ENCODE measurements at places on chromosomes 2 and 18.

- no peak for DNase-seq
These were observed 15.0 kb downstream of the ELAC1 start for GRCh38 chr18:50982802-50983179.

GRCh38 chr18:62186499-62186773 lies 420 bp downstream of the PIGN start:
- DNase-seq = peak; percentile 53

- DNase-seq = no peak
These were observed 656.1 kb downstream of the RNF144A start for GRCh38 chr2:7573166-7573825.

DNA sequence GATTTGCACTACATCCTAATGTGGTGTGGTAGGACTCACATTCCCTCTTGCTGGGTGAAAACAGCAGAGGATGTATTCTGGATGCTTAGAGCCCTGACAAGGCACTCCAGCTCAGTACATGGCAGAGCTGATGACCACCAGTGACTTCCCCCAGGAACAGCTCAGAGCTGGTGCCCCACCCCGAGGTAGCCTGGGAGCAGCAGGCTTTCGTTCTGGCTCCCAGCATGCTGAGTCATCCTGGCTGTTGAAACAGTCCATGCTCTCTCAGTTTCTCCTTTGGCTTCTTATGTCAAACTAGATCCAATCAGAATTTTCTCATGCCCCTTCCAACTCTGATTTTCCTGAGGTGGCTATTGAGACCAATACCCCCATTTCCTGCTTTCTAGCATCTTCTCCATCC lies 438.2 kb downstream of the NBAS start:
- DNase-seq = no peak

GRCh38 chr2:231378026-231378722 lies 17.3 kb upstream of the B3GNT7 start:
- DNase-seq = no peak

GRCh38 chr2:39682066-39682692 lies 16.5 kb downstream of the TMEM178A start:
- no peak for DNase-seq

- DNase-seq = no peak
These were observed 87.8 kb downstream of the KCTD1 start for GRCh38 chr18:26460449-26461091.

- no peak for DNase-seq
These were observed 24.8 kb downstream of the ATP9B start for GRCh38 chr18:79093986-79094385.

GRCh38 chr2:216618785-216619184 lies 14.4 kb upstream of the IGFBP2 start:
- DNase-seq = no peak

GRCh38 chr2:46499392-46499785 lies 20.0 kb downstream of the TMEM247 start:
- no peak for DNase-seq

- no peak for DNase-seq
These were observed 608.7 kb upstream of the REG3G start for GRCh38 chr2:78416625-78417300.

GRCh38 chr18:35927430-35927829 lies 45.0 kb upstream of the RMP24 start:
- no peak for DNase-seq

DNA sequence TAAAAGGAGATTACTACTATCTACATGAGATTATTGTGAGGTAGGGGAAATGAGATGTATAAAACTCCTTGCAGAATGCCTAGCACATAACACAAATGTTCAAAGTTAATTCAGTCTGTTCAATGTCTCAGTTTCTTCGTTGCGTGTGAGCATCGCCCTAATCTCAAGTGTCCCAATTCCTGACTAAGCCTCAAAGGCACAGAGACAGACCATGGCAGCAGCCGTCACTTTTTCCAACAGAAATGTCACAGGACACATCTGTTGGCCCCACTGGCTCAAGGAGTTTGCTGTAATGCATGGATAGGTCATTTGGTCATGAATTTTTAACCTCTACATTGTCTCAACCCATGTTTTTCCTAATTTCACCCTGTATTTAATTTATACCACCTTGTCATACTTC lies 75.3 kb downstream of the STK39 start:
- DNase-seq = no peak

DNA sequence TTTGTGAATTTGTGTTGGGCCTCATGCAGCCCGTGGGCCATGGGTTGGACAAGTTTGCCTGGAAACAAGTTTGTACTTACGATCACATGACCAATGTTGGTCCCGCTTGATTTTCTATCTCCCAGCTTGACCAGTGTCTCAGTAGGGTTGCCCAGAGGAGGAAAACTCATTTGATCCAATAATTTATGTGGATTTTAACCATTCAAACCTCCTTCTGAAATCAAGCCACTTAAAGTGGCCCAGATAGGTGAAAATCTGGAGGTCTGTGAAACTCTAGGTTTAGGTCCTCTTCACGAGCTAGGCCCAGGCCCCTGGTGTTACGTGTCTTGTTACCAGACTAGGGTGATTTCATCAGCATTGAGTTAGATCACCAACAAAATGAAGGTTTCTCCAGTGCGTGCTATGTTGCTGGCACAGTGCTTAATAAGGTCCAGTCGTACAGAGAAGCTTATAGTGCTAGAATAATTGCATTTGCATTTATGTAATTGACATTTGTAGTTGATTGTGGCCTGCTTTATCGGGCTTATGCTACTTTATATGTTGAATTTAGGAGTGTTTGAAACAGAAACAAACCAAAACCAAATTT lies 4.4 kb downstream of the ACTR2 start:
- DNase-seq = no peak

DNA sequence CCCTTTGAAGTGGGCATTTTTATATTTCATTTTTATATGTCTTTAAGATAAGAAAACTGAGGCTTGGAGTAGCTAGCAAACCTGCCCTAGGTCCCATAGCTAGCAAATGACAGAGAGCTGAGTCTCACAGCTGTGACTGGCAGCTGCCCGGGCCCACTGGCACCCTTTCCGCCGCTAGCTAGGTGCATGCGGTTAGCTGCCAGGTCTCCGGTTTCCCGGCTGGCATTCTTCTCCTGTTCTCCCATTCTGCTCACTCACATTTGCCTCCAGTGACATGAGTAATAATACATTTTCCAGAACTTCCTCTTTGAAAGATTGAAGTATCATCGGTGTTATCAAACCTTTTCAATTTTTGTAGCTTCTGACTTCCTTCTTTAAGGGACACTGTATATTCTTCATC lies 38.7 kb downstream of the MTCL1 start:
- DNase-seq = no peak

DNA sequence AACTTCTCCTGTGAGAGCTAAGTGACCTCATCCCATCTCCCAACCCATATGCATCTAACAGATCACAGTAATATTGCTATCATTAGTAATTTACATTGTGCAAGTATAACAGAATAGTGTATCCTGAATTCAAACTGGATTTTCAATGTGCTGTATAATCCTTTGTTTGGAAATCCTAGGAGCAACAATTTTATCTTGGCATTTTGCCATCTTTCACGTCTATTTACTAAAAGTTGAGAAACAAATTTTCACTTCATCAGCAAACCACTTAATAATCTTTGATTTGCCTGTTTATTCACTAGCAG lies 3.8 kb downstream of the HNRNPLL start:
- no peak for DNase-seq

DNA sequence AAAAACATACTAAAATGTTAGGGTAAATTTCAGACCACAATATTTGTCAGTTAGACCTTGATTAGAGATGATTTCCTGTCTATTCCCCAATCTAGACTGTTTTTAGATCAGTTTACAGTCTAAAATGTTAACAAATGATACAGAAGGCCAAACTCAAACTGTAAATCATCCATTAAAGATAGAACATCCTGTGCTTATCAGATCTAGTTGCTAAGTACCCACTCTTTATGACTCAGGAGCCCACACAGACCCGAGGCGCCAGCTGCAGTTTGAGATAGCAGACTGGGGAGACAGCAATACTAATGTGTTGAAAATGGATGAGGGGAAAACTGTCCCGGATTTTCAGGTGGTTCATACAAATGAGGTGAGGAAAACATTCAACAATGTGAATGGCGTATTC lies 113.3 kb downstream of the SCG2 start:
- DNase-seq = no peak

GRCh38 chr18:12238826-12239225 lies 15.3 kb upstream of the CIDEA start:
- DNase-seq = no peak

- no peak for DNase-seq
These were observed 17.2 kb downstream of the TET3 start for GRCh38 chr2:74001781-74002504.

DNA sequence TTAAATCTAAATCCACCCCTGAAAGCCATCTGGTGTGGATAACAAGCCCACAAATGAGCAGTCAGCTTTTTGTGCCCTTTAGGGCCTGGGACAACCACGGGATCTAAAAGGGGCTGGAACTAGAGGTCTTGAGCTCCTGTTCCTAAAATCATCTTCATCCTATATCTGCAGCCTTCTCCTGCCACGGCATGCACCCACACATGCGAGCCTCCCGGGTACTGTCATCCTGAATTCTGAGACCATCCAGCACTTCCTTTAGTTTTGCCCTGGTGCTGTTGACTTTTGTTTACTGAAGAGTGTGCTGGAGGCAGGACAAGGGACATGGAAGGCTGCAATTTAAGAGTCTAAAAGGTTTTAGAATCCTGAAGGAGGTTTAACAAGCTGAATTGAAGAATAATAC lies 183.2 kb downstream of the FAM210A start:
- DNase-seq = no peak

- no peak for DNase-seq
These were observed 53.8 kb downstream of the NTSR2 start for GRCh38 chr2:11616097-11616687.

DNA sequence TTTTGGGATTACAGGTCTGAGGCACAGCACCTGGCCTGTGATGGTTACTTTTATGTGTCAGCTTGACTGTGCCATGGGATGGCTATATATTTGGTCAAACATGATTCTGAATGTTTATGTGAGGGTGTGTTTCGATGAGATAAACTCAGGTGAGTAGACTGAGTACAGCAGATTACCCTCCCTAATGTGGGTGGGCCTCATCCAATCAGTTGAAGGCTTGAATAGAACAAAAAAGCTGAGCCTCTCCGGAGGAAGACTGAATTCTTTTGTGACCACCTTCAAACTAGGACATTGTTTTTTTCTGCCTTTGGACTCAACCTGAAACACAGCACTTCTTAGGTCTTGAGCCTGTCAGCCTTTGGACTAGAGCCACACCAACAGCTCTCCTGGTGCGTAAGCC lies 49.4 kb upstream of the FIGN start:
- DNase-seq = no peak

DNA sequence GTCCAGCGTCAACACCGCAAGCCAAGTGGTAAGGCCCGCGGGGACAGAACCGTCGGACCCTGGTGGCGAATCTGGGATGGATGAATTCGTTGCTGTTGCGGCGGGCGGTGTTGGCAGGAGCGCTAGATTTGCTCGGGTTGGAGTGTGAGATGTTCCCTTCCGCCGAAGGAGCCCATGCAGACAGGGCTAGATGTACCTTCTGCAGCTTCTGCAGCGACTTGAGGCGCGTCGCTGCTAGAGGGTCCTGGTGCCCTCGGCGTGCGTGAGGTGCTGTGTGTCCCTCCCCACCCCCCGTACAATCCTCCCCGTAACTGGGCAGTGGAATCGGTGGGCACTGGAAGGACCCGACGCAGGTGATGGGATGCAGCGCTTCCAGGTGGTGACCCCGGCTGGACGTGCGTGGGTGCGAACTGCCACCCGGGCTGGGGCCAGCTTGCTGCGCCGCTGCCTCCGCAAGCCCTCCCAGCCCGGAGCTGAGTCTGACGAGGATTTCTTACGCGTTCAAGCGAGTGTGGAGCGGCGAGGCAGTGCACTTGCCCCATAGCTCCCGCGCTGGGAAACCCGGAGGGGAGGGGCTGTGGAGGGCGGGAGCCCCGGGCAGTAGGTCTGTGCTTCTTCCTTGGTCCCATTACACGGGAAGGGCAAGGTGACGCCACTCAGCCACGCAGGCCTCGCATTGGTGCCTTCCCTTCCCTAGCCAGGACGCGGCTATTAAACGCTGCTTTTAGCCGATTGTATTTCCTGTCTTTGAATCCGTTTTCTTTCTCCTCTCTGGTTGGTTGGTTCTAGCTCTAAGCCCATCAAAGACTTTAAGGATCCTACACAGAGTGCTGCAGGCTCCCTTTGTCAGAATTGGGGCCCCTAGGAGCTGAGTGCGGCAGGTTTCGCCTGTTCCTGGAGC lies 34.2 kb downstream of the CHRNA1 start:
- no peak for DNase-seq
